ENCODE measurements at places on chromosomes 7 and 10.

- DNase-seq, result no peak
Measured at GRCh38 chr7:127793582-127793981, 141.6 kb downstream of the SND1 start.

DNA sequence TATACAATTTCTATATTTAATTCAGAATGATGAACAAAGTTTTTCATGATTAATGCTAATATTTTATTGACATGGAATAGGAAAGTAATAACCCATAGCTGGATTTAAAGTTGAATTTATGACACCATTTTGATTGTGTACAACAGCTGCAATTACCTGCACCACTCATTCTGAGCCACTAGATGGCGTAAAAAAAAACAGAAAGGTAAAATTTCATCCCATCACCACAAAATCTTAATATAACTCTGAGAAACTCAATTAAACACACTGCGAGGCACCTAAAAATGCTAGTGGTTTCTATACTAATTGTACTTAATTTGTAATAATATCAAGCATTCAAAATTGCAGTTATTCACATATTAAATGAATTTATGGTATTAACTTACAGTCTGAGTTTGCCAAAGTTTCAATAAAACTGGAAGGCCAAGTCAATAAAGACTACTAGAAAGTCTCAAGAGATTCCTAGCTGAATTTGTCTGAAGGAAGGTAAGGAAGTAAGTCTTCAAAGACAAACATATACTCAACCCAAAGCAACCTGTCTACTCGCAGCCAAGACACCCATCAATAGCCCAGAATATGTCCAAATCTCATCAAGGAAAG, 182.5 kb downstream of the SKAP2 start:
- no peak for DNase-seq

GRCh38 chr10:79050896-79051555, 17.7 kb upstream of the ZMIZ1 start:
- no peak for DNase-seq

- no peak for DNase-seq
Measured at GRCh38 chr10:48389272-48389671, 82.8 kb downstream of the MAPK8 start.

GRCh38 chr7:107079212-107079940, 34.9 kb downstream of the PRKAR2B start:
- DNase-seq, result no peak

DNA sequence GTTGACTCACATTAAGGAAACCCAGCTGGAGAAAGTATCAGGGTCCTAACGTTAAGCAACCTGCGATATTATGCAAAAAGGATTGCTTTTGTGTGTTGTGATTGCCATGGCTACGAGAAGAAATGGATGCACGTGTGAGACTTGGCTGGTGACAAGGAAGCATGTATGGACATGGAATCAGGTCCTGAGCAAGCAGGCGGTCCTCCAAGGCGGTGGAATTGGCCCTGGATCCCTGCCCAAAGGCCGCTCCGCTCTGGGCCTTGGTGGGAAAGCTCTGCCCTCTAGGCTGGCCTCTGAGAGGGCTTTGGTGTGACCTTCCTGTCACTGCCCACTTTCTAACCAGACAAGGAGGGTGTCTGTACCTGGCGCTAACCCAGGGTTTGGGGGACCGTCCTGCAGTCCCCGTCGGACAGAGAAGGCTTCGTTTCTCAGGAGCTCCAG, 192.1 kb downstream of the EBF3 start:
- DNase-seq, result no peak

- no peak for DNase-seq
Measured at GRCh38 chr10:88066319-88066718, 202.9 kb downstream of the PTEN start.

DNA sequence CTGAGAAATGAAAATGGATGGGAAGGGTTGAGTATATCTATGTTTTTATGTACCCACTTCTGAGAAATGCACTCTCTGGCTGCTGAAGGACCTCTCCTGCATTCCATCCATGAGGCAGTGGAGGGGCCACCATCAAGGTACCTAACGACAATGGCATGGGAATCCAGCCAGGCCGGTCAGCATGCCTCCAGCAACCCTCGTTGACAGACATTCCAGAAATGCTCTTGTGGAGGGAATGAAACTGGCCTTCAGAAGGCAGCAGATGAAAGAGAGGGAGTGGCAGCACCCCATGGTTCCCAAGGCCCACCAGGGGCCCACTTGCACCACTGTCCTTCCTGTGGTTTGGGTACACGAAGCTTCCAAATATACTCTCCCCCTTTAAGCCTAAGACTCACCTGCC, 269.0 kb downstream of the ARHGAP12 start:
- no peak for DNase-seq

DNA sequence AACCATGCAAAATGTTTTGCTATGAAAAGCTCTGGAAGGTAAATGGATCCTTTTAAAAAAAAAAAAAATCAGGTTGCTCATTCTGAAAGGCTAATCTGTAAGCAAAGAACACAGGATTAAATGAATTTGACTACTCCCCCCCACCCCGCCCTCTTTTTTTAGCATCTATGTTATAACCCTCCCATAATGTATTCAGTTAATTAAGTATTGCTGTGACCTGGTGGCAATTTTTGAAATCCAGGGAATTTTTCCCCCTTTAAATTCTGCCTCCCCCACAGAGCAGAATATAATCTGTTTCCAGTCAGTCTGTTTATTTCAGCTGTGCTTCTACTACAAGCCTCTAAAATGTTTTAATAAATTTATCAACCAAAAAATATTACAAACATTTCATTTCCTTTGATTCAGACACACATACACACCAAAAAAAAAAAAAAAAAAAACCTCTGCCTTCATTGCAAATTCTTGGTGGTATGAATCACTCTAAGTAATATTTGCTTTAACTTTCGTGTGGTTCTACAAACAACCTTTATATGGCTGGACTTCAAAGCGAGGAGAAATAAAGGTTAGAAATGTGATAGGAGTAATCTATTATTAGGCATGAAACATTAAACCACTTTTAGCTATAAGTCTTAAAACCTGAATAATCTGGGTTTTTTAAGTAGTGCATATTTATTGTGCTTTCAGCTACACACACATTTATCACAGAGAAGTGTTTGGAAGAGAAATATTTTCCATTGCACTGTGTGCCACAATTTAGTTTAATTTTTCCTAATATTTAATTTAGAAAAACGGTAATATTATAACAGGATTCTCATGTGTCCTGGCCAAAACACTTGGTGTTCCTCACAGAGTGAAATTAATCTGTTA, 64.4 kb upstream of the ARID5B start:
- no peak for DNase-seq

DNA sequence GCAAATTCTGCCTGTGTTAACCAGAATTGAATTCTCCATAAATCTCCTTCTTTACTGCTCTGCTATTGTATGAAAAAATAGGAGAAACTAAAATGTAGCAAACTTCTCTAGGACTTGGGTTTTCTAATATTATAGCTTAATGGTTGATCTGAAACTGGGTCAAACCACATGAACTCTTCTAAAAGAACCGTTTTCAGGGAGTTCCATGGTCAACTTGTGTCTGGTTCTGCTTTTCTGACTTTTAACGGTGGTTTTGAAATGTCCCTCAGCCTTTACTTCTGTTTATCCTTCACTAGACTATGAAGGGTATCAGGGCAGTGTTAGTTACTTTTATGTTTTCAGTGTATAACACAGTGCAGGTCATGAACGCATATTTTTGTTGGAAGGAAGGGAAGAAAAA, 242.2 kb downstream of the TSPAN12 start:
- no peak for DNase-seq

GRCh38 chr10:31399631-31400030, 80.6 kb downstream of the ZEB1 start:
- no peak for DNase-seq

DNA sequence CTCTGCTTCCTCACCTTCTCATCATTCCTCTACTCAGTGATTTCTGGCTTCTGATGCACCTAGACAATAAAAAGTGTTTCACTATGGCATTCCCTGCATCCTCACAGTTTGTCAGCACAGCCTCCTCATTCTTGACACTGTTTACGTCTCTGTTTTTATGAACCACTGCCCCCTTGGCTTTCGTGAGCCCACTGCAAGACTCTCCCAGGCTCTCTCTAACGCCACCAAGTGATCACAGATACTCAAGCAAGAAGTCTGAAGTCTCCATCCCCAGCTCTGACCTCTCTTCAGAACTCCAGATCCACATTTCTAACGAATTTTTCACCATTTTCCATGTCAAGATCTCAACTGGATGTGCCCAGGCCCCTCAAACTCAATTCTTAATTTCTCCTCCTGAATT, 8.9 kb downstream of the SLC16A9 start:
- DNase-seq, result no peak

GRCh38 chr7:47421456-47421855, 160.5 kb downstream of the TNS3 start:
- DNase-seq, result no peak

GRCh38 chr7:106285855-106286492, 1.2 kb upstream of the NAMPT start:
- peak; percentile 23 for DNase-seq

- no peak for DNase-seq
Measured at GRCh38 chr7:127717502-127718339, 65.7 kb downstream of the SND1 start.

DNA sequence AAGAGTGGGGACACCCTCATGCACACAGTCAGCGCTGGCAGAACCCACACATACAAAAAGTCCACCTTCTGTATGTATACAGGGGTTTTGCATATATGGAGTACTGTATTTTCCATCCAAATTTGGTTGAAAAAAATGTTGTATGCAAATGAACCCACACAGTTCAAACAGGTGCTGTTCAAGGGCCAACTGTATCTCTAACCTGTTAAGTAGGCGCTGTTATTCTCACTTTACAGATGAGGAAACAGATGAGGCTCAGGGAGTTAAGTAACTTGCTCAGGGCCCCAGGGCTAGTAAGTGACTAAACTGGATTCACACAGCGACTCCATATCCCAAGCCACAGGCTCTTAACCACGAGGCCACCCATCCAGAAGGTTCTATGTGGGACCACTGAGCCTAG, 69.9 kb downstream of the C10orf105 start:
- no peak for DNase-seq

- DNase-seq, result peak; percentile 56
Measured at GRCh38 chr10:21173802-21174714, 276.9 kb upstream of the NEBL start.

- no peak for DNase-seq
Measured at GRCh38 chr7:27686315-27686714, 23.6 kb upstream of the HIBADH start.

GRCh38 chr10:79079490-79080355, 11.0 kb downstream of the ZMIZ1 start:
- no peak for DNase-seq

DNA sequence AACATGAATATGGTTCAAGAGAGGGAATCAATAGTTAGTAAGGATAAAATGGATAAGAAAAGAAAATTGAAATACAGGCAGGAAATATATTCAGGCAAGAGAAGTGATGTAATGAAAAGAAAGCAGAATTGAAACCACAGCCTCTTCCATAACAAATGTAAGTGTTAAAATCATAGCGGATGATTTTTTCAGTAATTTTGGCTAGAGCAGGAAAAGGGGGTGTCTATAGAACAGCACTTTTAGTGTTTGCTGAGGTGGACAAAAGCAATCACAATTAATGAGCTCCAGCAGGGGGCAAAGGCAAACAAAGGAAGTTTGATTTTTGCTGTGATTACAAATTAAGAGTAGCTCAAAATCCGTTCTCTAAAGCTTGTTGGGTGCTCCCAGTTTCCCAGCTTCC, 79.0 kb downstream of the TRIL start:
- no peak for DNase-seq

GRCh38 chr10:133379152-133379800, at the start of gene PAOX:
TSS of gene PAOX (plus strand) at chr10:133379262. CDS start at chr10:133379317, 55 bp downstream.
- DNase-seq, result no peak

DNA sequence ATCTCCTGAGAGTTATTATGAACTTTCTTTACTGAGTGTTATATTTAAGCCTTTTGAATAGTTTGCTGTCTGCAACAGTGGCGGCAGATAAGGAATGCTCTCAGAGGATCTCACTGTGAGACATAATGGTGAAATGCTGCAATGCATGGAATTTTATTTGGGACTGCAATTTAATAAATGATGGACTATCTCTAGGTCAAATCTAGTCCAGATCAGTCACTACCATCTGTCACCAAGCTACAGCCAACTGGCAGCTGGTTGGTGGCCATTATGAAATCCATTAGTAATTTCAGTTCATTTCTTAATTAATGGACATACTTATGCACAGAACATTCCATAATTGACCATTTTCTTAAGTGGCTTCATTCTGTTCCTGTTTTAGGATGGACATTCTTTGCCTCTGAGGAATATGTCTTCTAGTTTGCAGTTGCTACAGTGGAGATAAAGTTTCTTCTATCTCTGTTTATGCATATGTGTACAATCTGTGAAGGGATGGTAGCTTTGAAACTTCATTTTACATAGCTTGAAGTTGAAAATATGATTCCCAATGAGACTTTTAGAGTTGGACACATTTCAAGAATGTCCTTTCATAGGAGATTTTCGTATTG, 586.6 kb downstream of the SUGCT start:
- no peak for DNase-seq

DNA sequence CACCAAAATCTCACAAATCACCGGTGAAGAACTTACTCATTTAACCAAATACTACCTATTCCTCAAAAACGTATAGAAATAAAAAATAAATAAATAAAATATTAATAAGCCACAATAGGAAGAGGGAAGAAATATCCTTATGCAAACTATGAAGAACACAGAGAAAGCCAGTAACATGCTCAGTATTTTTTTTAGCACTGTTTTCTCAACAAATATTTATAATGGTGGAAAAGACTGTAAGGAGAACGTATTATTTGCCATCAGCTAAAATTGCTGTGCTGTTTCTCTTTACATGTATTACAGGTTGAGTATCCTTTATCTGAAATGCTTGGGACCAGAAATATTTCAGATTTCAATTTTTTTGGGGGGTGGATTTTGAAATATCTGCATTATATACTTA, 21.0 kb downstream of the KIAA1217 start:
- DNase-seq, result no peak

GRCh38 chr7:132574223-132574622, 2.0 kb downstream of the PLXNA4 start:
- DNase-seq, result no peak

- no peak for DNase-seq
Measured at GRCh38 chr10:126638542-126638941, 32.0 kb downstream of the C10orf90 start.

GRCh38 chr10:97701438-97702069, 12.0 kb upstream of the MARVELD1 start:
- peak; percentile 43 for DNase-seq

DNA sequence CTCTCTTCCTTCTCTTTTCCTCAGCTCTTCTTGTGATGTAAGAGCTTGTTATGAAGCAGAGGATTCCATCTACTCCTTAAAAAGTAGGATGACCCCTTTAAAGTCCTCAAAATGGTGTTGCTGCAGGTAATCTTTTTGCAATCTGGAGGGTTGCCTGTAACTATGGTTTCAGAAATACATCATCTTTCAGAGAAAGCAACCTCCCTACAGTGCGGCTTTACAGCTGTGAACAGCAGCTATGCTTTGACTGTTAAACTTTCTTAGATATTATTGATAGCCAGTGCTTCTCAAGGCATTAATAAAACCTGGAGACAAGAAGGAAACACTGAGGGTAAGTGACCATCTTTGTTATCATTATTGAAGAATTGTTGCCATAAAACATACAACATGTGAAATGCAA, 86.6 kb upstream of the MDFIC start:
- DNase-seq, result no peak

- DNase-seq, result peak; percentile 11
Measured at GRCh38 chr10:30529373-30529998, 95.5 kb downstream of the MAP3K8 start.

Data from C1 segment of cervical spinal cord (tissue), 14 donors.